ENCODE measurements at places on chromosomes 4 and X.

DNA sequence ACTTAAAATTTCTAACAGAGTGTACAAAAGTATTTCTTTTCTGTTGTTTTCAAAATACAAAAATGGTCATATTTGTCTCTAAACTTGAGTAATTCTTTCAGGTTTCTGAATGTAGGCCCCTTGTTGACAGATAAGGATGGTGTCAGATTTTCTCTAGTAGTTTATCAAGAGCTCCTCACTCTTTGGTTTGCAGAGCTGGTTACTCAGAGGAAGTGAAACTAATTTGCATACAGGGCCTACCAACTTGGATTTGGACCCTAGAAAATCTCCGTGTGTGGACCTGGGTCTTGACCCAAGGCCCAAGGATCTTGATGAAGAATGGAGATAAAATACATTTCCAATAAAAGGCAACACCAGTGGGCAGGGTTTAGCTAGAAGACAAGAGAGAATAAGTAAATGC is 433 bp upstream of the ADH6 start:
- DNase-seq: no peak

GRCh38 chrX:118346258-118347094 is 570 bp downstream of the WDR44 start:
- no peak for DNase-seq

- no peak for DNase-seq
Measured at GRCh38 chr4:76964769-76965168, 15.2 kb downstream of the SEPTIN11 start.

GRCh38 chr4:102610476-102610875 is 109.3 kb downstream of the NFKB1 start:
- DNase-seq: no peak

DNA sequence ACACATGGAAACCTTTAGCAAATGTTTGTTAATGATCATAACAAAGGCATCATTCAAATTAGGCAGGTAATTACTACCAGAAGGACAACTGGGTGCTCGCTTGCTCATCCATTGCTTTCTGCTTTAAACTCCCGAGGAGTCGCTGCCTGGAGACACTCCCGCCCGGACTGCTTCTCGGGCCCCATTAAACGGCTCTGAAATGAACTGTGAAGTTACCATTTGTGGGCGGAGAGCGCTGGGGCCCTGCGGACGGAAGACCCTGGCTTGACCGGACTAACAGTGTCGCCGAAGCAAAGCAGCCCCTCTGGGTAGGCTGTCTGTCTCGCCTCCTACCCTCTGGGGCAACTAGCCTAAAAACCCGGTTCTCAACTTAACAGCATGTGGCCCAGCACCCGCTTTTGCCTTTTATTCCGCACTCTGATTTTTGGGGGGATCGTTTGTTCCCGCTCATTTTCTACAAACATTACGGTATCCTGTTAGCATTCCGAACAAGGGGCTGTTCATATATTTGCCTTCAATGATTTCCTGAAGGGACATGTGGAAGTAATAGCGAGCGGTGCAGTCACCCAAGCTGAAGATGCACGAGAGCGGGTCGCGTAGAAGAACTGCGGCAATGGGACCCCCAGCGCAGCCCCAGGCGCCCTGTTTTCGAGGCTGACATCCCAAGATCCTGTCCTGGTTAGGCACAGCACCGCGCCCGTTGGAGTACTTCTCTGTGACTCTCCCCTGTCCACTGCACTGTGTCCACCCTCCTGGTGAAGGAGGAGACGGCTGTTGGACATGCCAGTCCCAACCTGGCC is 1.6 kb upstream of the PDGFRA start:
- no peak for DNase-seq

- no peak for DNase-seq
Measured at GRCh38 chr4:121789455-121789854, 11.7 kb upstream of the EXOSC9 start.

DNA sequence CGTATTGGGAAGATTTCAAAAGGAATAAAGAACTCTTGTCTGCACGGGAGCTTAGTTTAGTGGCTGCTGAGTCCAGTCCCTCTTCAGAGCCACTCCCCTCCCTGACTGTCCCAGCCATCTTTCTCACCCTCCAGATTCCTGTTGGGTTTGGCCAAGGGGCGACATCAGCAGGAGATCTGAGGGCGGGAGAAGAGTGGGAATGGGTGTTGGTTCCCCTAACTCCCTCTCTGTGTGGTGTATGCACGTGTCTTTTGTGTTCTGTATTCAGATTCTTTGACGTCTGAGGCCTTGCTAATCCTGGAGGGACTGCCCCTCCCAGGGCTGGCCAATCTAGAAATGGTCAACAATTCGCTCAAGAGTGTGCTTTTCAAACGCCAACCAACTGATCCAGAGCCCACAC is 37.4 kb downstream of the CYTL1 start:
- DNase-seq: no peak

GRCh38 chr4:24145591-24145990 is 255.7 kb upstream of the PPARGC1A start:
- no peak for DNase-seq

- DNase-seq: no peak
Measured at GRCh38 chr4:6991771-6992557, 51.2 kb upstream of the TADA2B start.

DNA sequence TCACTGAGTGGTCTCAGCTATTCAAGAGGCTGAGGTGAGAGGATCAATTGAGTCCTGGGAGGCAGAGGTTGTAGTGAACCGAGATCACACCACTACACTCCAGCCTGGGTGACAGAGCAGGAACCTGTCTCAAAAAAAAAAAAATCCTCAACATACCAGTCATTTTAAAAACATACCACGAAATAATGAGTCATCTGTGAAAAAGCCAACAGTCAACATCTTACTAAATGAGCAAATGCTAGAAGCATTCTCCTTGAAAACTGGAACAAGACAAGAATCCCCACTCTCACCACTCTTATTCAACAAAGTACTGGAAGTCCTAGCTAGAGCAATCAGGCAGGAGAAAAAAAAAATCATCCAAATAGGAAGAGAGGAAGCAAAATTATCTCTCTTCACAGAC is 104.0 kb upstream of the ARHGEF9 start:
- no peak for DNase-seq

DNA sequence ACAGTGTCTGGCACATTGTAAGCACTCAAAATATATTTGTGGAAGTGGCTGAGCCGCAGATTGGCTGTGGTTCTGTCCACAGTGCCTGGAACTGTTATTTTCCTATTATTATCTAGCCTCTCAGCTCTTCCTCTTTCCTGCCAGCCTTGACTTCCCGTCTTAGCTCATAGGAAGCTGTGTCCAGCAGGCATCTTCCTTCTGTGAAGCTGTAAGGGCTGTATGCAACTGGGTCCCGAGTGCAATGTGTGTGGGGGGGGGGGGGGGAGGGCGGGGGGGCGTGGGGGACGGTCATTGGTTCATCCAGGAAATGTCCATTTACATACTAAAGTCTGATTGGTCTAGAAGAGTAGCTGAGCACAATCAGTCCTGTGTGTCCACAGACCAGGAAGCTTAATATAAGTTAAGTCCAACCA is 210.7 kb downstream of the PDGFRA start:
- no peak for DNase-seq

- DNase-seq: no peak
Measured at GRCh38 chrX:24260842-24261550, 52.9 kb downstream of the SUPT20HL2 start.

Data from stimulated activated CD4-positive, alpha-beta T cell treated with anti-CD3 and anti-CD28 coated beads, Interleukin-12 subunit alpha, Interleukin-12 subunit beta, amount 100 ng/mL, for 48 hours (primary cell).